ENCODE measurements at places on chromosomes 5 and 9.

- DNase-seq = no peak
Observed at GRCh38 chr9:131398204-131398603, 4.3 kb downstream of the PRRC2B start.

DNA sequence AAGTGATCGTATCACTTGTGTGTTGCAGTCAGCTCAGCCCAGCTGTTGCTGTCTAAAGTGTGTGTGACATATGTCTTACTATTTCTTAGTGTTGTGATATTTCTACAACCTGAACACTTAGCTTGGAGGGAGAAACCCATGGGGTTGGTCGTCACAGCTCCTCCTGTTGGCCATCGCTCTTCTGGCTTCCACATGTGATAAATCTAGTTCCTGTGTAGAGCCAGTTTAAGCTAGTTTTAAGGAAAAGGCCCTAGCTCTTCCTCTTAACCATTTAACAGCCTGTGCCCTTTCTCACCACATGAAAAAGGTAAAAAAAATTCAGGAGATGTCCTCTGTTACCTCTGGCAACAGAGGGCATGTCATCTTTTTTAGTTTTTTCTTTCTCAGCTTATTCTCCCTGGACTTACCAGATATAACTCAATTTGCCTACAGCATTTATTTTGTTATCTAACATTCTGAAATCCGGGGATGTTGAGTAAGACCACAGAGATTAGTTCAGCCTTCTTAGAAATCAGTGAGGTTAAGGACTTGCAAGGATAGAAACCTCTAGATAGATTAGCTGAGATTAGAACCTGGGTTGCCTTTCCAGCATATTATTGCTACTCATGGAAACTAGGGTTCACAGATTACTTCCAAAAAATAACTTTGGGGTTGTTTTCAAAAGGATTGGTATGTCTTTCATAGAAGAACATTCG lies 100.4 kb downstream of the GAPVD1 start:
- peak; percentile 6 for DNase-seq

GRCh38 chr9:792331-793260 lies 48.9 kb upstream of the DMRT1 start:
- no peak for DNase-seq

DNA sequence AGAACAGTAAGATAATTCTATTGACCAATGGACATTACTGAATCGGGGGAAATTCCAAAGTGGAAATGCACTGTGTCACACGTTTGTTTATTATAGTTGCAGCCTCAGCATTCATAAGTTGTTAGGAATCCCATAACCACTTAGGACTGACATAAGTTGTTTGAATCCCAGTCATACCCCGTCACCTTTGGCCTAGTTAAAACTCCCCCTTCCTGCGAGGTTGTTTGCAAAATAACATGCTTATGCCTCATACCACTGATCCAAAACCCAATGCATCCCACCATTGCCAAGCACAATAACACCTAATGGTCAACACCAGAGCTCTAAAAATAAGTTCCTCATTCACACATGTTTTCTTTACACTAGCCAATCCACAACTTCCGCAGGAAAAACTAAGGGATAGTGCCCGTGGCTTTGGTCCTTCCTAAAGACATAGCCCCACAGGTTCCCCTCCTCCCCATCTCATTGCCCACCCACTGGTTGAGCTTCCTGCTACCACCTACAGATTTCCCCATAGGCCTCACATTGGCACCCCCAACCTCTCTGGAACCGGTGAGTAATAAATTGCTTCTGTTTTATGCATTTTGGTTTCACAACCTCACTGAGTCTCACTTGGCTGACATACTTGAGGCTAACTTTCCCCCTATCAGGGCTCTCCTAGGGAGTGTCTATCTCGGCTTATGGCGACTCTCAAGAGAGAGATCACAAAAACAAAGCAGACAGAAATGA lies 42.3 kb upstream of the MUSK start:
- peak; percentile 73 for DNase-seq

- no peak for DNase-seq
Observed at GRCh38 chr9:91782708-91783214, 167.3 kb downstream of the ROR2 start.

DNA sequence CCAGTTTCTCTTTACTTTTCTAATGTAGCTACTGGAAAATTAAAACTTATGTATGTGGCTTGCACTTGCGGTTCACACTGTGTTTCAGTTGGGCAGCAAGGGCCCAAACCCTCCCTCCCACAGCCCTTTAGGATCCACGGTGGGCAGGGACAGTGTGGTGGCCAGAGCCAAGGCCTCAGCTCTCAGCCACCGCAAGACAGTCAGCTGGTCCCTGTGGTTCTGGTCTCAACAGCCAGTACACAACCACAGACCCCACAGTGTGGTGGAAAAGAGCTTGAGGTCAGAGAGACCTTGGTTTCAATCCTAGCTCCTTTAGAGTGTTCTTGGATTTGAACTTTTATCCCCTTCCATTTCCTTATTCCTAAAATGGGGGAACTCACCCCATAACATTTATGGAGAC lies 153.0 kb upstream of the SMIM23 start:
- no peak for DNase-seq
